ENCODE measurements at places on chromosomes 7 and 10.

DNA sequence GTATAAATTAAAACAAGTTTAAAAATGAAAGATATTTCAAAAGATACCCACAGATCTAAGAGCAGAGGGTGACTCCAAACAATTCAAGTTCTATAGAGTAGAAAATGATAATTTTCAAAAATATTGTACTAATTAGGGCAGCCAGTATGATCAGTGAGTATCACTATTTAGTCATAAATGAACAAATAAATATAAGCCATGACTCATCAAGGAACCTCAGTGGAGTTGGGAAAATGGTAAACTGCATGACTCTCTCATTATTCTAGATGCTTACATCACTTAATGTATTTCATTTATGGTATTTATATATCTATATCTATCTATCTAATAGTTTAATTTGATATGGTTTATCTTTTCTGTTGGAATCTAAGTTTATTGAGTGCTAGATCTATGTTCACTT, 94.3 kb downstream of the THSD7A start:
- no peak for DNase-seq

DNA sequence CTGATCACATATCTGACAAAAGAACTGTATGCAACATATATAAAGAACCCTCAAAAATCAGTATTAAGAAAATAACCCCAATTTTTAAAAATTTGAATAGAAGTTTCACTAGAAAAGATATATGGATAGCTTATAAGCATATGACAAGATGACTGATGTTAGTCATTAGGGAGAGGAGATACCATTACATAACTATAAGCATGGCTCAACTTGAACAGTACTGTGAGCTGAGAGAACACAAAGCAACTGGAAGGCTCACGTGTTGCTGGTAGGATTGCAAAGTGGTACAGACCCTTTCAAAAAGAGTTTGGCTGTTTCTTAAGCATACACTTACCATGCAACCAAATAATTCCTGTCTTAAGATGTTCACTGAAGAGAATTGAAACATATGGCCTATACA, 14.7 kb downstream of the CCDC71L start:
- no peak for DNase-seq

DNA sequence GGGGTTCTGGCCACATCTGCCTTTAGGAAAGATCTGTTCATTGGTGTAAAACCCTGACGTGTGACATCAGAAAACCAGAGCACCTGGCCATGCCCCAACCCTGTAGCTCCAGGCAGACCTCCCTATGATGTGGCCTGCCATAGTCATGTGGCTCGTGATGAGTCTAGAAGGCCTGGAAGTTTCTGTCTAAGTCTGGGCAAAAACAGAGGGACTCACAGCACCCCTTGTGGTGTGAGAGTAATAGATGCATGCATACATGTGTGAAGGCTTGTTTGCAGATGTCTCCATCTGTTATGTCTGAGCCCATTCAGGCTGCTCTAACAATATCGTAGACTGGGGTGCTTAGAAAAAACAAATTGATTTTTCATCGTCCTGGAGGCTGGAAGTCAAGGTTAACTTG, 309.3 kb downstream of the PAXIP1 start:
- no peak for DNase-seq

DNA sequence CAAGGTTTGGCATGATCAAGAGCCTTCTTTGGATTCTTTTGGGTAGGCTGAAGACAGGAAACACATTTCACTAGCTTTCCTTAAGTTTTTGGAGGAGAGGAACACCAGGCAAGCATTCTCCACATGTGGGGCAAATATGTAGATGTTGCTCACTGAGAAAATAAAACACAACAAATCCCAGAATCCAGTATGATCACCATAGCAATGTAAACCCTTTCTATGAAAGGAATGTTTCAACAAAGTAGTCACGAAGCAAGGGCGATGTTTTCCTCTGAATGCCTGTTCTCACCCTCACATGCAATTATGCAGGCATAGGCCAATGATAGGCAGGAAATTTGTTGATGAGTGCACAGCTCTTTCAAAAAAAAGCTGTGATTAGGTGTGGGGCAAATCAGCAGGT, 20.5 kb upstream of the CEP41 start:
- DNase-seq = no peak

Data from C1 segment of cervical spinal cord (tissue), 14 donors.